ENCODE measurements at places on chromosomes 11 and 22.

GRCh38 chr11:118921929-118922744, 3.6 kb downstream of the BCL9L start:
- DNase-seq: no peak

GRCh38 chr11:10653946-10654810, 39.4 kb downstream of the IRAG1 start:
- DNase-seq: no peak

DNA sequence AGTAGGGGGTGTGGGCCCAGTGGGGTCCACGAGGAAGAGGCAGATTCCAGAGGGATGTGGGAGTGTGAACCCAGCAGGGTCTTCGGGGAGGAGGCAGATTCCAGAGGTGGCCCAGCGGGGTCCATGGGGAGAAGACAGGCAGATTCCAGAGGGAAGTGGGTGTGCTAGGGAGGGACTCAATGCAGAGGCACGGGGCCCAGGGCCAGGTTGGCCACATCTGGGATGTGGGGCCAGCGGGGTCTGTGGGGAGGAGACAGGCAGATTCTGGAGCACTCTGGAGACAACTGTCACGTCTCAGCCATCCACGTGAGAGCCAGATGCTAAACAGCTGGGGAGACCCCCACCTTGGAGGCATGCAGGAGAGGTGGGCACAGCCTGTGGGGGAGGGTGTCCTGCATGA, 582.6 kb downstream of the TBC1D22A start:
- no peak for DNase-seq

- peak; percentile 53 for DNase-seq
Measured at GRCh38 chr11:62560566-62561103, 13.1 kb downstream of the EEF1G start.

GRCh38 chr11:6609502-6610015, 2.5 kb downstream of the TAF10 start:
- DNase-seq: no peak

DNA sequence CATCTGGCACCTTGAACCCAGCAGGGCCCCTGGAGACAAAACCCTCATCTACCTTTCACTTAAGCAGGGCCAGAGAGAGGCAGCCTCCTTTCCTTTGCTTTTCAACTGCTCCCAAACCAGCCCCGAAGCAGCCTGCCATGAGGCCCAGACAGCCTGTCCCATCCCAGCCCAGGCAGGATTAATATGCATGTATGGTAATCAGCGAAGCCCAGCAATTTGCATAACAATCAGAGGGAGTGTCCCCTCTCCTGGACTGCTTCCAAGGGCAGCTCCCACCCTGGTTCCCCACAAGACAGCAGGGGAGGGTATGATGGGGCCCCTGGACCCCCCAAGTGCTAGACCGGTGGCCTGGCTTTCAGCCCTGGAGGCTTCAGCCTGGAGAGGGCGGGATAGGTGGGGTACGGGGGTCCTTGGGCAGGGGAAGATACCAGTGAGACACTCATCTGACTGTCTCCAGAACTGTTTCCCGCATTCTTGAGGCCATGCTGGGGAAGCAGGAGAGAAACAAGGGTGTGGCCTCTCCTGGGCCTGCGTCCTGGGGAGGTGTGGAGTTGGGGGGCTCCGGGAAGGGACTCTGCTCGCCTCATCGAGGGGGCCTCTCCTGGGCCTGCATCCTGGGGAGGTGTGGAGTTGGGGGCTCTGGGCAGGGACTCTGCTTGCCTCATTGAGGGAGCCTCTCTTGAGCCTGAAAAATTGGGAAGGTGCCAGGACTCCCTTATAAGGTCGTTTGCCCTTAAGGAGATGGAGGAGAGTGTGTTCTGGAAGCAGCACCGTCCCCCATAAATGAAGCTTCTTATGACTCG, 93.2 kb upstream of the PRR5 start:
- no peak for DNase-seq

Measured in activated CD4-positive, CD25-positive, alpha-beta regulatory T cell (primary cell).